A549 treated with GW870086 at 1 μM for 4 hours (cell line): ENCODE measurements at places on chromosomes 5 and 9. TPM values are rescaled to one million over a fixed set of nuclear protein-coding genes. Genes with fewer than 3 reads are reported as not detected.

GCNT4 gene
- 0.29 to 0.37 TPM (median 0.31 TPM) in 5 replicates for total RNA-seq

TXNDC8 gene
- total RNA-seq: not detected in 5 replicates

PCDHGB2 gene
- total RNA-seq: 0.05 to 0.19 TPM (median 0.10 TPM) in 5 replicates

GTF3C5 gene
- 57.7 to 66.6 TPM (median 61.8 TPM) in 5 replicates for total RNA-seq

FBXO4 gene
- total RNA-seq: 5.8 to 9.0 TPM (median 7.5 TPM) in 5 replicates

BAAT gene
- 0.34 to 0.63 TPM (median 0.40 TPM) in 5 replicates for total RNA-seq

SOHLH1 gene
- total RNA-seq: 0.10 TPM in 1 of 5 replicates, not detected in the others

BRINP1 gene
- total RNA-seq: 0.15 to 0.27 TPM (median 0.17 TPM) in 5 replicates

PCDHGB3 gene
- total RNA-seq: 0.16 to 0.31 TPM (median 0.22 TPM) in 5 replicates

ADGRD2 gene
- total RNA-seq: not detected in 5 replicates

NAIP gene
- total RNA-seq: 0.18 to 0.70 TPM (median 0.48 TPM) in 5 replicates

SAPCD2 gene
- total RNA-seq: 14.8 to 25.2 TPM (median 21.9 TPM) in 5 replicates

SGTB gene
- 6.3 to 8.7 TPM (median 7.1 TPM) in 5 replicates for total RNA-seq

MELK gene
- total RNA-seq: 62.8 to 78.4 TPM (median 68.5 TPM) in 5 replicates

SLC36A3 gene
- not detected in 5 replicates for total RNA-seq
